ENCODE measurements at places on chromosomes 11 and 22.

DNA sequence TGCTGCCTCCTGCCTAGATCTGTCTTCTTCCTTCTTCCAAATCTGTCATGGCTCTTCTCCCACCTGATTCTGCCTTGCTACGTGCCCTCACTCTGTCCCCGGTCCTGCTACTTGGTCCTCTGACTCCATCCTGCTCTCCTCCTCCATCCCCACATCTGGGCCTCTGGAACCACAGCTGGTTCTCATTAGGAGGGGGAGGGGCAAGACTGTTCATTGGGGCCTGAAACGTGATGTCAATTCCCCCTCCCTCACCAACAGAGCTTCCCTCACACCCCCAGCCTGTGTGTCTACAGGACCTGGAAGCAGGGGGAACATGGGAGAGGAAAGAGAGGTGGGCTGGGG is 9.1 kb downstream of the DCHS1 start:
- DNase-seq = no peak

GRCh38 chr22:50199829-50200460 is 866 bp upstream of the SELENOO start:
- no peak for DNase-seq

DNA sequence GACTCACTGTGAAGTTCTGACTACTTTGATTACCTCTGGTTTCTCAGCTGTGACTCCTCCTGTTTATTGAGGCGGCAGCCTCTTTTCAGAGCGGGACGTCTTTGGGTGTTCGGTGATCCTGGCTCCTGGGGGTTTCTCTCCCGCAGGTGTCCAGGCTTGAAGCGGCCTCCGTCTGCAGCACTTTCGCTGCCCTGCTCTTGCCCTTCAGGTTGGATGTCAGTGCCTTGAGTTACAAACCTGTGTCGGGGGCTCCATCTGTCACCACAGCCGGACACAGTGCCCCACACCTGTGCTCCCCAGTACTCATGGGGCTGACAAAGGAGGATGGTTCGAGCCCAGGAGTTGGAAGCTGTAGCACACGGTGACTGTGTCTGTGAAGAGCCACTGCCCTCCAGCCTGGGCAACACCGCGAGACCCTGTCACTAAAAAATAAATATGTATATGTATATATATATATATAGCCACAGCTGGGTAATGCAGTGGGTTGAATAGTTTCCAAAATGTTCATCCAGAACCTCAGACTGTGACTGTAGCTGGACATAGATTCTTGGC is 104.1 kb downstream of the BRD1 start:
- DNase-seq = no peak

DNA sequence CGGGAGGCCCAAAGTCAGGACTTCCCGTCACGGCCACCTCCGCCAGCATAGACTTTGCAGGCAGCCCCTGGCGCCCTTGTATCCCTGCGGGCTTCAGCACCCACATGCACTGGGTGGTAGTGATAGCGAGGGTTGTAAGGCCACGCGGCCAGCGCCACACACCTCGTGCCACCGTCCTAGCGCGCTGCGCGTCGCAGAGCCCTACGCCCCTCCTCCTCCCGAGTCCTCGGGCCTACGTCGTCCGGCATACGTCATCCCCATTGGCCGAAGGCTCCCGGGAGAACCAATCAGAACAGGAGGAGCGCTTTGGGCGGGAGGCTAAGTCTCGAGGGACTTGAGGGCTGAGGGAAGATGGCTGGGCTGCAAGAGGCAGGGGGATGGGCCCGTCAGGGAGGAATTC is 1.3 kb upstream of the BTBD18 start:
- no peak for DNase-seq

DNA sequence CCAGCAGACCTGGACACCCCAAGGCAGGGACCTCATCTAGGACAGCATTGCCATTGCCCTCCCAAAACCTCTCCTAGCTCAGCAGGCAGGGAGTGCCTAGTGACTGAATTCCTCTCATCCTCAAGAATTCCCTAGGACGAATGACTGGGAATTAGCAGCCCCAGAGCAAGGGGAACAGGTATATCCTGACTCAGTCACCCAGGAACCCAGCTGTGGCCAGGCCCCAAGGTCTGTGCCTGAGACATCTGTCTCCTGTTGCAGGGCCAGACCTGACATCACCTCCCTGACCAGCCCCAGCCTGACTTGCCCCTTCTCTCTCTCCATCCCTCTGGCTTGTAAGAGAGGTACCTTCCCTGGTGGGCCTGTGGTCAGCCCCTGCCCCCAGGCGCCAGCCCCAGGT is 39.0 kb upstream of the SUSD2 start:
- no peak for DNase-seq
